NCI-H1092 treated with DMSO at 0.1 percent for 48 hours (cell line): ENCODE measurements at places on chromosomes 7 and 10.

DNA sequence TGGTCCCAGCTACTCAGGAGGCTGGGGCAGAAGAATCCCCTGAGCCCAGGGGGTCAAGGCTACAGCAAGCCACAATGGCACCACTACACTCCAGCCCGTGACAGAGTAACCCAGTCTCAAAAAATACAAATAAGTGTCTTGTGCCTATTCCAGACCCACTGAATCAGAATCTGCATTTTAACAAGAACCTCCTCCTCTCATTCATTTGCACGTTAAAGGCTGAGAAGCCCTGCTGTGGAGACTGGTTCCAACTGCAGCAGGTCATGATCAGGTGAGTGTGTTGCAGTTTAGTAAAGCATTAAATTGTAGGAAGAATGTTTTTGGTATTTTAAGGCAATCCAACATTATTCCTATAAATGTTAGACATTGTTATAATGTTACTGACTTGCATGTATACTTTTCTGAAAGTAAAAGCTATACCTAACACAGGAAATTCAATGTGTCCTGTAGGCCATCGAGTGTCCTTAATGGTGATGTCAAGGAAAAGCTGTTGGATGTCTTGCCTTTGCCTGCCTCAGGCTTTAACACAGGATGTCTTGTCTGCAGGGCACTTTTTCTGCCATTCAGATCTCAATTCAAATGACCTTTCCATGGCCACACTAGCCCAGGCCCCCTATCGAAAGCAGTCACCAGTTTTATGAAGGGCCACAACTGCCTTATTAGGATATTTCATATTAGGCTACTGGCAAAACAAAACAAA lies 30.4 kb downstream of the MKRN1 start:
- no peak for DNase-seq

DNA sequence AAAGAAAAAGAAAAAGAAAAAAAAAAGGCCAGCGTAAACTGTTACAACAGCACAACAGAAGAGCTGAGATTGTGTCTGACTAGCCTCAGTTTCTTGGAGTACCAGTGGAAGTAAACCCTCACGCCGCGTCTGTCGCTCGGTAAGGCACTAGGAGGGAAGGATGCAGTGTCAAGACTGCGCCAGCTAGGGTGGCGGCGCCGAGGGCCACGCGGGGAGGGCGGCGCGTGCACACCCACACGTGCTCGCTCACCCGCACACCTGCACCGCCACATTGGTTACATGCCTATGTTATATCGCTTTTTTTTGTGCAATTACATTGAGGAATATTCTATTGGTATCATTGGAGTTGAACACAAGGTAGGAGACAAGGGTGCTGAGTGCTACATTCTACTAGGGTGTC lies 48.2 kb downstream of the CLEC2L start:
- DNase-seq, result no peak

- no peak for DNase-seq
Measured at GRCh38 chr7:35508623-35509400, 186.1 kb downstream of the HERPUD2 start.

GRCh38 chr10:60934215-60935175 lies 9.5 kb downstream of the RHOBTB1 start:
- no peak for DNase-seq

GRCh38 chr10:78847485-78847884 lies 221.3 kb upstream of the ZMIZ1 start:
- DNase-seq, result no peak

DNA sequence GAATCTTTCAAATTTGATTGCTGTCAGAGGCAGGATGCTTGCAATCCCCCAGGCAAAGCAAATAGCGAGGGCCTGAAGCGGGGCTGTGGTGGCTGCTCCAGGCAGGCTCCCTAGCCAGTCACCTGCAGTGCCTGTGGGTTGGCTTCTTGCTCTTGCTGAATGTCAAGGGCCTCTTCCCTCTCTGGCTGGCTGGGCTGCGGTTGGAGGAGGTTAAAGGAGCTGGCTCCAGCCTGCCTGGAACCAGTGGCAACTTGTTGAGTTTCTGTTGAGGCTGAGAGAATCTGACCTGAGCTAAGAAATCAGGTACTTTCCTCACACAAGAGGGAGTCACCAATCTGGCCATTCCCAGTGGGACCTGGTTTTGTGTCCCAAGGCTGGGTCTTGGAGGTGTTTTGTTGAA lies 134.7 kb downstream of the TMEM178B start:
- DNase-seq, result peak; percentile 51

DNA sequence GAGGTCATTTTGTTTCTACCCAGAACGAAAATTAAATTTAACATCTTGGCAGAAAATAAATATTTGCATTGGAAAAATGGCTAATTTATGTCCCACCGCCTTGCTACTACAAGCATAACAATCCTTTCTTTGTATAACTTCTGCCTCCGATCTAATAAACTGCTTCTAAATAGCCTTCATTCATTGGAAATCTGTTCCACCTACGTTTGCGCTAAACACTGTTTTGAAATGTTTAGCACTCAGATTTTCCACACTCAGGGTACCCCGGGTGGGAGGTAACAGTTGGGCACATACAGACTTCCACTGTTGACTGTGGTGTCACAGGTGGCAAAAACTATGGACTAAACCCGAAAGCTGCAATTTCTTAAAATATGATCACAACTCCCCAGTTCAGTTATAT lies 96.4 kb downstream of the FGFR2 start:
- no peak for DNase-seq

- no peak for DNase-seq
Measured at GRCh38 chr7:1160670-1161021, 650 bp upstream of the ZFAND2A start.

DNA sequence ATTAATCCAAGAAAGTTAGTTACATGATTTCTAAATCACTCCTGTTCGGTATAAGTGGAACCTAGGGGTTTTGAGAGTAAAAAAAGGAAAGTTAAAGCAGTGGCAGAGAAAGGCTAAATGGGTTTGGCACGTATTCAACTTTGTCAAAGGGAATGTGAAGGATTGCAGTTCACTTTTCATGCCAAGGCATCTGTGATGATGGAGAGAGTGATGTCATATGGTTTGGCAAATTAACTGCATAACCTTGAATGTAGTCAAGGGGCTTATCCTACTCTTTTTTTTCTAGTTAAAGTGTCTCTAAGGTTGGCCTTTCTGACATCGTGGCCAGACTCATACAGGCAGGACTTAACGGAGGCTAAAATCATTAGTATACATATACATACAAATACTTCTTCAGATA lies 277.8 kb downstream of the EXOC4 start:
- no peak for DNase-seq

GRCh38 chr10:122021379-122021778 lies 32.4 kb downstream of the TACC2 start:
- DNase-seq, result no peak

- no peak for DNase-seq
Measured at GRCh38 chr7:107564553-107565298, 955 bp downstream of the DUS4L start.

- DNase-seq, result no peak
Measured at GRCh38 chr7:155710530-155710929, 66.1 kb downstream of the RBM33 start.

DNA sequence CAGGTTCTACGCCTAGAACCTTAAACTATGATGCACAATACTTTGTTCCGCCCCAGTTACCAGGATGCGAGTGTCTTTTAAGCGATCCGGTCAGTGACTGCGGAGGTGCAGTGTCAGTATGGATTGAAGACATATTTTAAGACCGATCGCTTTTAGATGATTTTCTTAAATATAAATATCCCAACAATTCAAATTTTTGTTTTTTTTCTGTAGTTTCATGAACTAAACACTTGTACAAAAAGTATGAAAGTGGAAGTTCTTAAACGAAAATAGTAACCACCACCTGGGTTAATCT lies 835 bp downstream of the COMMD3 start:
- DNase-seq, result no peak

- DNase-seq, result peak; percentile 7
Measured at GRCh38 chr7:27784399-27785053, 44.6 kb downstream of the TAX1BP1 start.

GRCh38 chr7:150969475-150969874 lies 8.6 kb downstream of the KCNH2 start:
- peak; percentile 78 for DNase-seq

- no peak for DNase-seq
Measured at GRCh38 chr7:372932-373791, 83.2 kb downstream of the FOXL3 start.

DNA sequence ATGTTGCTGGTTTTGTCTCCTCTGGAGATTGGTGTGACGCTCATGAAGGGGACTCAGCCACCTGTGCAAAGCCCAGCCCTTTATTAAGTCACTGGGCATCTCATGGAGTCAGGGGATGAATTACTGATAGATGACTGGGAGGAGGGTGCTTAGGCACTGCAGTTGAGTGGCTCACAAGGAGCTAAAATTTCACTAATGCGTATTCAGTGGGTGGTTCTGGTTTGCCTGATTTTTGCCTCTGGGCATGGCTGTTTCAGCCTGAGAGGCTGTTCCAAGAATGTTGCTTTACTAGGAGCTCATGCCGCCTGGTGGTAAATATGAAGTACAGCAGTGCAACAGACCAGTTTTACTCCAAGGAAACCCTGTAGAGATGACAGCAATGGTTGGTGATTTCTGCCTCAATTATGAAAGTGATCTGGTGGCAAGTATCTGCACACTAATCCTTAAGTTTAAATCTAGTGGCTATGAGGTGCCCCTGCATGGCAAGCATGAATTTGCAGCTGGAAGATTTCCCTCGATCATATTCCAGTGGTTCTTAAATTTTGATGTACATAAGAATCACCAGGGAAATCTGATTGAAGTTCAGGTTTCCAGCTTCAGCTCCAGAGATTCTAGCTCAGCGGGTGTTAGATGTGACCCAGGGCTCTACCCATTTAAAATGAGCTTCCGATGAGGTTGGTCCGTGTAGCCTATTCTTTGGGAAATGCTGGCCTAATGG lies 19.9 kb downstream of the ACTA2 start:
- DNase-seq, result peak; percentile 32

- no peak for DNase-seq
Measured at GRCh38 chr7:98913612-98914011, 35.3 kb downstream of the TRRAP start.

DNA sequence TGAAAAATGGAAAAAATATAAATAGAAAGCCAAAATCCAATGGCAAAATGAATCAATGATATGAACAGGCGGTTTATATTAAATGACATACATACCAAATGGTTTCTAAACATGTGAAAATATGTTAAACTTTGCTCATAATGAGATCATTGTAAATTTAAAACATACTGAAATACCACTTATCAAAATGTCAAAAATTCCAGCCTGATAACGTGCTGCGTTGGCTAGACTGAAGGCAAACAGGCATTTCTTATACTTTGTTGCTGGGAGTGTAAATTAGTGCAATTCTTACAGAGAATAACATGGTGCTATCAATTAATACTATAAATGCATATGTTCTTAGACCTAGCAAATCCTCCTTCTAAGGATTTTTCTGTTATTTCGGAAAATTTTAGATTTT lies 225.8 kb upstream of the FAM3C start:
- DNase-seq, result no peak

GRCh38 chr10:88901206-88901983 lies 21.4 kb downstream of the STAMBPL1 start:
- DNase-seq, result no peak

DNA sequence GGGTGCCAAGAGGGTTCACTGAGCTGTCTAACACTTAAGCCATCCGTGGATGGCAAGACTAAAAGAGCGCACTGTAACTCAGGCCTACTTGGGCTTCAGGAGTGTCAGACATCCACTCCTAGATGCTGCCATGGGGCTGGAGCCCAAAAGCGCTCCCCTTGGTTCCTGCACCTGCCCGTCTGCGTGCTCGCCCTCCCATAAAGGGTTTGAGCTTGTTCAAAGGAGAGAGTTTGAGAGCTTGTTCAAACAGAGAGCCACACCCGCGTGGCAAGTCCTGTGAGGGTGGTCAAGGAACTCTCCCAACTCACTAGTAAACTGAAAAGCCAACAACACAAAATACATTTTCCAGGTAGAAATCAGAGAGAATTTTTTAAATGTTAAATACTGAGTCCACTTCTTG lies 256.7 kb downstream of the SEMA3A start:
- DNase-seq, result no peak

DNA sequence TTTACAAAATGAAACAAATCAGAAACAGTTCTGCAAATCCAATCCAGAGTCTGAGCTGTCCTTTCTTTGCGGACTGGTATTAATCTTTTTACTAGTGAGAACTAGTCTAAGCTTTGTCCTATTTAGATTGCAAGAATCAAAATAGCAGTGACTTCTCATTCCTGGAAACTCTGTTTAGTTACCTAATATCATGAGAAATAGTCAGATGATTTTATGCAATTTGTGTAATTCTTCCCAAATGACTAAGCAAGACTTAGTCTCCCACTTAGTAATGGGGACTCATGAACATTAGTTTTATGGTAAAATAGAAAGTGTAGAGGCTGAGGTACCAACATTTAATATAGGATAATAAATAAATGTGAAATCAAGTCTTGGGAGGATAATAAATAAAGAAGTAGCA lies 341.3 kb downstream of the DNAJB9 start:
- DNase-seq, result no peak

- DNase-seq, result no peak
Measured at GRCh38 chr10:76252733-76253132, 821.3 kb downstream of the LRMDA start.

DNA sequence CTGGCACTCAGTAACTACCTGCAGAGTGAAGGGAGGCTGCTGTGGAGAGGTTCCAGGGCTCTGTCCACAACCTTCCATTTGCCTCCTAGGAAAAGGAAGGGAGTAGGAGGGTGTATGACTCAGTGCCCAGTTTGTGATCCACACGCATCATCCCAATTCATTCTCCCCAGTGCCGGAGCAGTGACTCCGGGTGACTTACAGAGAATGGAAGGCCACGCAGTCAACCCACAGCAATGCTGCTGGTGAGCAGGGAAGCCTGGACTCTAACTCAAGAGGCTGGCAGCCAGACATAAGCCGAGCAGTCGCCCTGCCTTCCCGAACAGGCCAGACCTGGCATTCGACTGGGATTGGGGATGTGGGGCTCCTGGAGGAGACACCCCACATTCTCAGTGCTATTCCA lies 139.9 kb downstream of the SH3PXD2A start:
- DNase-seq, result no peak

- DNase-seq, result no peak
Measured at GRCh38 chr7:106393564-106394251, 108.9 kb upstream of the NAMPT start.

GRCh38 chr10:129964611-129965424 lies 744 bp upstream of the EBF3 start:
- DNase-seq, result no peak

GRCh38 chr10:80694930-80695329 lies 157.2 kb downstream of the SH2D4B start:
- DNase-seq, result no peak

- no peak for DNase-seq
Measured at GRCh38 chr7:19798986-19799385, 25.6 kb upstream of the TMEM196 start.

DNA sequence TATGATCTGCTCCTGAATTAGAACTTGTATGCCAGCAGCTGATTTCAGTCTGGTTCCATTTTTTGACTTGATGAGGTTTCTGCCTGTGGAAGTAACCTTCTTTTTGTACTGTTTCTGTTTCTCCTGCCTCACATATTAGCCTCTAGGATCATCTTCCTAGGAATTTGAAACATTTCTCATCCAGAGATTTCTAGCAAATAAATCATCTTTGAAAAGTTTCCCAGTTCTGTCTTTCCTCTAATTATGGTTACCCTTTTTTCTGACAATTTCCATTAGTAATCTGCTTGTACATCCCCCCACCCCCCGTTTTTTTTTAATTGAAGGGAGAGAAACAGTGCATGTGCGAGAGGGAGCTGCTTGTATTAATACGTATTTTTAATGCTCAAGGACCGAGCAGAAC lies 92.2 kb downstream of the NRF1 start:
- DNase-seq, result no peak

- no peak for DNase-seq
Measured at GRCh38 chr7:6442114-6442513, 5.6 kb downstream of the DAGLB start.

GRCh38 chr7:2107386-2108070 lies 125.2 kb downstream of the MAD1L1 start:
- no peak for DNase-seq
